ENCODE measurements at places on chromosomes 16 and 17.

DNA sequence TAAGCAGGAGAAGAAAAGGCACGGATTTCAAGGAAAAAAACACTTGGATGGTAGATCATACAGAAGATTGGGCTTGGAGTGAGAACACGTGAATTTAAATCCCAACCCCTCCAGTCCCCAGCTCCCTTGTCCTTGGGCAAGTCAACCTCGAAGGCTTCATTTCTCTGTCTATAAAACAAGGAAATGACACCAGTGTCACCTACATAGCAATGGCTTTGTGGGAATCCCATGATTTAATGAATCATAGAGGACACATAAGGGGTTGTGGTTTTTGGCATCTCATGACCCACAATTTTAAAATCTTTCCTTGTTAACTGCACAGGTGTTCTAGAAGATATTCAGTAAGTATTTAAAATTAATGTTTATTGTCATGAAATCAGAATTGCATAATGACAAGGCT is 8.2 kb upstream of the CCL2 start:
- no peak for DNase-seq

DNA sequence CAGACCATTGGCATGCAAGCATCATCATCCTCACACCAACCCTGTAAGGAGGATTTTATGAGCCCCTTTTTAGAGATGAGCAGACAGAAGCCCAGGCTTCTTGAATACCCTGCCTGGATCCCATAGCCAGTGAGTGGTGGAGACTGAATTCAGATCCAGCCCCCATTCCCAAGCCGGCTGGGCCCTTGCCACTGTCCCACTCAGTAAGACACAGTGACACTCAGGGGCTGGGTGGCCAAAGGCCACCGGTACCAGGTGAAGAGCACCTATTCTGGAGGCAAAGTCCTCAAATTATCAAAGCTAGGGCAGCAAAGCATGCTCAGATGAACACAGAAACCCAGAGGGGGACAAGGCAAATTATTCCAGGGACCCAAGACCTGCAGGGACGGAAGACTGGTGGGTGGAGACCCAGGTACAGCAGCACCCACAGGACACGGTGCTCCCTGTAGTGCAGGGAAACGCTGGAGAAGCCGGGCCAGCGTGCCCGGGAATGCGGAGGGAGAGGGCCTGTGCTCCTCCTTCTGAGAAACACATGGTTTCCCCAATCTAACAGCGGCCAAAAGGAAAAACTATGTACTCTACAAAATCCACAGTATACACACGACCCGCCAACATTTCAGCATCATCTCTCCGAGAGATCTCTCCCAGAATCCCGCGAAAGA is 33.2 kb upstream of the CRHR1 start:
- DNase-seq, result no peak

- no peak for DNase-seq
These were observed 14.9 kb downstream of the SPATA32 start for GRCh38 chr17:45246861-45247428.

- peak; percentile 44 for DNase-seq
These were observed 1.6 kb downstream of the PITPNC1 start for GRCh38 chr17:67378454-67379250.

DNA sequence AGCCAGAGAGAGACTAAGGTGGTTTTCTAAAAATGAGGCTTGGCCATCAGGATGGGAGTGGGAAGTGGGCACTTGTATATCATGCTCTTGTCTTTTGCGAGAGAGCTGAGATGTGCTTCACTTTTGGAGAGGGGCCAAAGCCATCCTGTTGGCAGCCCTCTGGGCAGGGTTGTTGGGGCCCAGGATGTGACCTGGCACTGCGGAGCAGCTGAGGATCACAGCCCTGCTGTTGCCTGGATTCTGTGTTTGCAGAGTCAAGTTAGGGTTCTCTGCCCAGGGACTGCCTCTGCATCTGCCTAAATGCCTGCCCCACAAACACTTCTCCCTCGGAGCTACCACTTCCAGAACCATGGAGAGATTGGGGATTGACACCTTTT is 71.2 kb downstream of the PLD6 start:
- DNase-seq, result no peak

DNA sequence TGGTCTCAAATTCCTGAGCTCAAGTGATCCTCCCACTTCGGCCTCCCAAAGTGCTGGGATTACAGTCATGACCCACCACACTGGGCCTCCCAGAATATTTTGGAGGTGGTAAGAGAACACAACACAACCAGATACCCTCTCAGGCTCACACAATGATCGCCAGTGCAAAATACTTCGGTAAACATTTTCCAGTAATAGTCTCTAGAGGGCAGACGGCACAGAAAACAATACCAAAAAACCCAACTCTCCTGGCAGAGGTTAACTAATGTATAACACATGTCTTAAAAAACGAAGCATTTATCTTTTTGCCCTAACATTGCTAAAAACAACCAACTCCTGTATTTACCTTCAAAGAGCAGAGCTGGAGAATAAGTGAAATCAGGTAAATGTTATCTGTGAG is 10.5 kb downstream of the NUFIP2 start:
- no peak for DNase-seq

GRCh38 chr16:68272507-68273209 is 8.3 kb downstream of the SLC7A6 start:
- no peak for DNase-seq

DNA sequence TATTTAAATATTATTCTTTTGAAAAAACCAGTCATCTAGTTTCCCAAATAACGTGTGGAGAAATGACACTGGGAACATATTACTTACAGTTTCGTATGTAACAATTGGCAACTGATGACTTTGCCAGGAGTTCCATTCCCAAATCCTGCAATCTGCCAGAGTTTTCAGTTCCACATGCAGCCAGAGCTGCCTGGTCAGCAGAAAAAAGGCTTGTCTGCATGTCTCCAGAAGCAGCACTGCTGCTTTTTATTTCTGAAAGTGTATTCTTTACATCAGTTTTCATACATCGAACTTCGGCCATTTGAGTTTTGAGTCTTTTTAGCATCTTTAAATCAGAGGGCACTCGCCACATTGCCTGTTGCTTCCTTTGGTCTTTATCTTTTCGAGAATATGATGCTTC is 78.4 kb downstream of the TRIM37 start:
- DNase-seq, result no peak

All from stimulated activated CD8-positive, alpha-beta memory T cell treated with anti-CD3 and anti-CD28 coated beads, Interleukin-15, amount 100 ng/mL, for 4 hours (primary cell).